ENCODE measurements at places on chromosomes 7 and 10.

DNA sequence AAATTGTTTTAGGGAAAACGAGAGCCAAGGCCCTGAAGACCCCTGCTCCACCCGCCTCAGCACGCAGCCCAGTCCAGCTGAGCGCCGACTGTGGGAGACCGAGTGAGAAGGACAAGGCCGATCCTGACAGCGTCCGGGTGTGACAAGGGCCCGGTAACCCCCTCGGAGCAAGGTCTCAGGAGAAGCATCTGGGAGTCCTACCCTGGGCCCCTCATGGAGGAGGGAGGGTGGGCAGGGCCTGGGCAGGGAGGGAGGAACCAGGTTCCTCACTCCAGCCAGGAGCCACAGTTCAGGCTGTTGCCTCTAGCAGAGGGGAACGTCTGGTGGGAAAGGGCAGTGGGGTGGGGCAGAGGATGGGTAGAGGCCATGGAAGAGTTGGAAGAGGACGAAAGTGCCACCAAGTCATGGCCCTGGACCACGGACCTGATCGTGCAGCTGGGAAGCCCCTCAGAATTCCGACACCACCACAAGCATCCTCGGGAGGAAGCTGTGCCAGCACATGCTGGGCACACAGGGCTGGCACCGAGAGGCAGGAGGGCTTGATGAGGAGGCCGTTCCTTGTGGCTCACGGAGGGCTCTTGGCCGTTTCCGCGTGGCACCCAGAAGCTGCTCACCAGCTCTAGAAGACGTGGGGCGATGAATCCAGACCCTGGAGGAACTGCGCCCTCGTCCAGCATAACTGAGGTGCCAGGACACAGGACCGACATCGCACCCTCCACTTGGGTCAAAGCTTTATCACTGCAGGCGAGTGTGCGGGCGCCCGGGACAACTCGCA is 2.2 kb upstream of the KNDC1 start:
- H3K27ac ChIP-seq, result no peak overlapping the region
- peaks cover 29% of the 10 kb centered on the region for H3K27me3 ChIP-seq
- no peaks in the 10 kb centered on the region for H3K4me1 ChIP-seq
- H3K36me3 ChIP-seq, result no peaks in the 10 kb centered on the region
- DNase-seq, result no peak
- H3K4me3 ChIP-seq, result no peak overlapping the region

- H3K4me3 ChIP-seq, result no peak overlapping the region
- no peaks in the 10 kb centered on the region for H3K4me1 ChIP-seq
These were observed 87.3 kb downstream of the PALS2 start for GRCh38 chr7:24660546-24660945.

GRCh38 chr10:132590094-132590751 is 52.6 kb downstream of the INPP5A start:
- no peaks in the 10 kb centered on the region for H3K36me3 ChIP-seq
- no peaks in the 10 kb centered on the region for H3K27me3 ChIP-seq
- no peak for DNase-seq
- no peak overlapping the region for H3K27ac ChIP-seq
- H3K4me1 ChIP-seq, result peaks cover 16% of the 10 kb centered on the region

DNA sequence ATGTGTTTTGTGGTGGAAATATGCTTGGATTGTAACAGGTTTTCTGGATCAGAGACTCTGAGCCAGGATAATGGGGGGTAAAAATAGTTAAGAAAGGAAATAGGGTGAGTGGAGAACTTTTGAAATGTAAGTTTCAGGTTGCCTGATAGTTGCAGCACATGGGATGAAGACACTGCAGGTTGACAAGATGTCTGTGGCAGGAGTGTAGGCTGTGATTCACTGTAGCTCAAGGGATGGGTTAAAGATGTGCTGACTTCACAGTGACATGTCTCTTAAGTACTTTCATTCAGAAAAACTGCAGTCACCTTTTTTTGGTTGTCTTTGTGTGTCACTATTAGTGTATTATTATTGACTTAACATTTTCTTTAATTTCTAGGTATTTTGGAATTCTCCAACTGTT is 63.5 kb upstream of the SLC39A12 start:
- no peaks in the 10 kb centered on the region for H3K4me1 ChIP-seq
- no peaks in the 10 kb centered on the region for H3K36me3 ChIP-seq
- H3K4me3 ChIP-seq, result no peak overlapping the region
- peak; percentile 10 for DNase-seq
- H3K27me3 ChIP-seq, result no peaks in the 10 kb centered on the region
- no peak overlapping the region for H3K27ac ChIP-seq

- H3K36me3 ChIP-seq, result no peaks in the 10 kb centered on the region
- no peak overlapping the region for H3K27ac ChIP-seq
- no peaks in the 10 kb centered on the region for H3K4me1 ChIP-seq
- no peak overlapping the region for H3K4me3 ChIP-seq
- no peak for DNase-seq
- no peaks in the 10 kb centered on the region for H3K27me3 ChIP-seq
These were observed 239.8 kb downstream of the ETV1 start for GRCh38 chr7:13749636-13750035.
